Progenitor cell of endocrine pancreas (in vitro differentiated cells): ENCODE measurements at places on chromosomes 12 and 14.

DNA sequence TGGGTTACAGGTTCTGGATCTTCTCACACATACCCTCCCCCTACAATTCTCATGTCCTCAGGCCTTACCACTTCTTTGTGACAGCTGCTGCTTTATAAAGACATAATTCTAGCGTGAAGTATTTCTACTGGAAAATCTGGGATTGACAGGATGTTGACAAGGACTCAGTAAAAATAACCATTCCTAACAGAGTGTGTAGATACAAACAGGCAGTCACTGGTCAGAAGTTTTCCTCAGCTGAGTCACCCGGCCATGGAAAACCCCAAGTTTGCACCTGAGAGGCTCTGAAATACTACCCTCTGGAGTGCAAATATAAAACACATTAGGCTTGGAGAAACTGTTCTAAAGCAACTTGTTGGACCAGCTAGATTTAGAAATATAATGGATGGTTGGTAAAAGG lies 54.4 kb downstream of the SPPL3 start:
- DNase-seq, result no peak

- DNase-seq, result no peak
Observed at GRCh38 chr14:95132760-95133159, 24.6 kb downstream of the DICER1 start.

- no peak for DNase-seq
Observed at GRCh38 chr12:95549392-95550084, 1.7 kb downstream of the USP44 start.

DNA sequence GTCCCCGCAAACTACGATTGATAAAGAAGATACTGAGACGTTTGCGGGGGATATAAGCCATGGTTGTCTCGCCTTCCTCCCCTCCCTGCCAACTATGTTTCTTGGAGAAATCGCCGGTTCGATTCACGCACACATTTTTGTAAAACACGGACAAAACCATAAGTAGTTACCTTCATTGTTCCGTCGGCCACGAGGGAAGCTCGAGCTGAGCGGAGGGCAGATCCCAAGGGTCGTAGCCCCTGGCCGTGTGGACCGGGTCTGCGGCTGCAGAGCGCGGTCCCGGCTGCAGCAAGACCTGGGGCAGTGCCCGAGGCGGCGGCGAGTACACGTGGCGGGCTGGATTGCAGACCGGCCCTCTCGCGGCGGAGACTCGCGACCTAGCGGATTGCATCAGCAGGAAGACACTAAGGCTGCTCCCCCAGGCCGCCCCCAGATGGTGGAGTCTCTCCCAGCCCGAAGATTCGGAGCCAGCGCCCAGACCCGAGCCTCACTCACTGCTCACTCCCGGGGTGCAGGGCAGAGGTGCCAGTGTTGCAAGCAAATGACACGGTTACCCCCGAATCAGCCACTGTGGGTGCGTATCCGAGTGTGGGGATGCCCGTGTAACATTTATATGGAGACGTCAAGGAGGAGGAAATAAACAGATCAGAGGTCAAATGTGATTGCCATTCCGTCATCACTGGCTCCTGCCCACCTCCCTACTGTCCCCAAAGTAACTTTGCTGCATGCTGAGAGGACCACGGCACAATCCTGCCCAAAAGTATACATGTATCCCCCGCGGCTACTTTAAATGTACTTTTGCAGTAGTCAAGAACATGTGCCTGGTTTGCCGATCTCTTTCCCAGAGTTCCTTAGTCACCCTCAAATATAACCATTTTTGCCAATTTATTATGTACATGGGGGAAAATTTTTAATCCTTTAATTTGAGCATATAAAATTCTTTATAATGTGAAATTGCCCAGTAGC lies at the start of gene BCAT1:
BCAT1 (minus strand) TSS at position 345 of the 966 bp plus-strand sequence; CDS start at position 176, 169 bp downstream.
- peak; percentile 69 for DNase-seq

GRCh38 chr12:77161944-77162343 lies 96.6 kb upstream of the E2F7 start:
- DNase-seq, result no peak

- DNase-seq, result no peak
Observed at GRCh38 chr12:112134731-112135130, 9.4 kb downstream of the TRAFD1 start.

GRCh38 chr12:51863933-51864832 lies 15.7 kb upstream of the FIGNL2 start:
- DNase-seq, result peak; percentile 67

DNA sequence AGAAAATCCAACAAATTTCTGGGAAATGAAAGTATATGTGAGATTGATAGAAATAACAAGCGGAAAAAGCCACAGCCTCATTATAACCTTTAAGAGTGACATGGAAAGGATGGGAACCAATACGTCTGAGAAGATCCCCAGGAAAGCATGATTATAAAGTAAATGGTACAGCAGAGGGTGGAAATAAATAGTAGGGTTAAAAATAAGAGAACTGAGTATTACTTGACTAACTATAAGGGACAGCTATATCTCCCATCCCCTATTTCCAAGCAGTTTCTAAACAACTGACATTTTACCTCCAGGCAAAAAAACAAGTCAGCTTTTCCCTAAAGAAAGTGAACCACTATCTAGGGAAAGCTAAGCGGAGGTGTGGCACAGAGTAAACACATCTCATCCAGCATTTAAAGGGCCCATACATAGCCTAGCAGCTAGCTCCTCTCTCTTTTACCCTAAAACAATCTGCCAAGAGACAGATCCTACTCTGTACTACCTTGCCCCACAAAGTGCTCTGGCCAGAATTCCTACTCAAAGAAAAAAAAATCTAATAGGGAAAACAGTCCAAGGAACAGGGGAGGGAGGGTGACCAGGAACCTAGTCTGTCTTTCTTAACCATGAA lies 11.2 kb downstream of the OSBPL8 start:
- DNase-seq, result no peak

GRCh38 chr12:81757731-81758365 lies 1.3 kb downstream of the PPFIA2 start:
- DNase-seq, result no peak

- DNase-seq, result no peak
Observed at GRCh38 chr12:30696486-30696885, 817 bp upstream of the IPO8 start.

- no peak for DNase-seq
Observed at GRCh38 chr14:99041141-99041819, 230.7 kb downstream of the BCL11B start.

DNA sequence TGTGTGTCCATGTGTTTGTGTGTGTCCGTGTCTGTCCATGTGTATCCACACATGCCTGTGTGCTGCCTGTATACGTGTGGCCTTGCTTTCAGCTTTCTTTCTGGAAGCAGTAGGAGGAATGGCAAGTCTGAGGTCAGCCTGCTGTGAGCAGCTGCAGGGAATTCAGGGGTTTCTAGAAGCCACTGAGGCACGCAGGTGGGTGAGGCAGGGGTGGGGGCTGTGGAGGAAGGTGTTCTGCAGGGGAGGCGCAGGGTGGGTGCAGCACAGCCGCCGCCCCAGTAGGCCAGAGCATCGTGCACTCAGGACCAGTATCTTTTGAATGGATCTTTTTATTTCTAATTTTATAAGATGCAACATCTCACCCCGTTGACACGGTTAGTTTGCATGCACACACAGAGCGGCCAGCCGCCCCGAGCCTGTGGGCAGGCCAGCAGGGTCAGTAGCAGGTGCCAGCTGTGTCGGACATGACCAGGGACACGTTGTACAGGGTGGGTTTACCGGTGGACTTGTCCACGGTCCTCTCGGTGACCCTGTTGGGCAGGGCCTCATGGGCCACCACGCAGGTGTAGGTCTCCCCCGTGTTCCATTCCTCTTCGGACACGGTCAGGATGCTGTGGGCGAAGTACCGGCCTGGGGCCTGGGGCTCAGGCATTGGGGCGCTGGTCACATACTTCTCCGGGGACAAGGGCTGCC lies 327.7 kb downstream of the TMEM121 start:
- no peak for DNase-seq

- DNase-seq, result no peak
Observed at GRCh38 chr14:106390947-106391346, 864.6 kb downstream of the TMEM121 start.

- DNase-seq, result no peak
Observed at GRCh38 chr12:1738446-1738845, 47.6 kb downstream of the ADIPOR2 start.

DNA sequence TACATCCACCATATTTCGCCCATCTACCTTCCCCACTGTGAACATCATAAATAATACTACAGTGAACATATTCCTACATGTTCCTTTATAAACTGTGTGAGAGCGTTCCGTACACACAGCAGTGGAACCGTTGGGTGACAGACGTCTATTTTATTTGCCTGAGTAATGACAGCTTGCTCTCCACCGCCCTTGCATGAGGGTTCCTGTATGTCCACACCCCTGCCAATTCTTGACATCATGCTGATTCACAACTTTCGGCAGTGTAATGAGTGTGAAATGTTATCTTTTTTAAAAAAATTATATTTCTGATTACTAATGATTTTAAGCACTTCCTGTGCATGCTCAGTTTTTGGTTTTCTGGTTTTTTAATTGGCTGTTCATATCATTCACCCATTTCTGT lies 4.3 kb upstream of the RAD52 start:
- DNase-seq, result no peak

DNA sequence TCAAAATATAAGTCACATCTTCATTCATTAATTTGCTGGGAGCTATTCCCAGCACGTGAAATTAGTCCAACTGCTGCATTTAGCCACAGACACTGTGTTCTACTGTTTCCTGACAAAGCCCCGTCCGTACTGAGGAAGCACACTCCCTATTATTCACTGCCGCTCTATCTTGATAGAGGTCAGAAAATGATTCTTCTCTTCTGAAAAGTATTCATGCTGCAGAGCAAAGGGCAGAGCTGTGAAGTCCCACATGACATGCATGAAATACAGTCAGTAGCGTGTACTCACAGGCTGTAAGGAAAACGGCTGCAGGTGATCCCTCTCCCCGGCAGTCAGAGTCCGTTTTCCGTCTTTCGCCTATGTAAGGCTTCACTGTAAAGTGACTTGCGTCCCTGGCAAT lies 302.5 kb upstream of the FKBP4 start:
- no peak for DNase-seq

- no peak for DNase-seq
Observed at GRCh38 chr14:85295318-85295717, 234.6 kb upstream of the FLRT2 start.

DNA sequence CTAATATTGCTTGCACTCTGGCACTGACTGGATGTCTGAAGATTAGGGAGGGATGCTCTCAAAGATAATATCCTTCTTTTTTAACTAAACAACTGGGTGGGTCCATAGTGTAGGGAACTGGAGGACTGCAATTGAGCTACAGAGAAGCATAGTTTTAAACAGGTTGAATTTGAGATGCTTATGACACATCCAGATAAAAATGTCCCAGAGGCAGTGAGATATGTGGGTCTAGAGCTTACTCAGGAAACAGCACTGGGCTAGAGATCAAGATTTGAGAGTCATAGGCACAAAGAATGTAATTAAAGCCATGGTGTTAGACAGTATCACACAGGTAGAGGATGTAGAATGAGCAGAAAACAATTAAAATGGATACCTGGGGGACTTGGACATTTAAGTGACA lies 198.4 kb downstream of the NELL2 start:
- DNase-seq, result no peak

GRCh38 chr12:48350249-48351021 lies at the start of gene ZNF641:
TSS of gene ZNF641 (minus strand) at chr12:48350919. CDS start at chr12:48348090, 2,829 bp downstream.
- no peak for DNase-seq

GRCh38 chr12:122965321-122965751 lies 927 bp downstream of the ABCB9 start:
- no peak for DNase-seq

GRCh38 chr14:92770484-92770883 lies 22.1 kb upstream of the LGMN start:
- no peak for DNase-seq

- no peak for DNase-seq
Observed at GRCh38 chr12:108299516-108299915, 39.6 kb downstream of the CMKLR1 start.

DNA sequence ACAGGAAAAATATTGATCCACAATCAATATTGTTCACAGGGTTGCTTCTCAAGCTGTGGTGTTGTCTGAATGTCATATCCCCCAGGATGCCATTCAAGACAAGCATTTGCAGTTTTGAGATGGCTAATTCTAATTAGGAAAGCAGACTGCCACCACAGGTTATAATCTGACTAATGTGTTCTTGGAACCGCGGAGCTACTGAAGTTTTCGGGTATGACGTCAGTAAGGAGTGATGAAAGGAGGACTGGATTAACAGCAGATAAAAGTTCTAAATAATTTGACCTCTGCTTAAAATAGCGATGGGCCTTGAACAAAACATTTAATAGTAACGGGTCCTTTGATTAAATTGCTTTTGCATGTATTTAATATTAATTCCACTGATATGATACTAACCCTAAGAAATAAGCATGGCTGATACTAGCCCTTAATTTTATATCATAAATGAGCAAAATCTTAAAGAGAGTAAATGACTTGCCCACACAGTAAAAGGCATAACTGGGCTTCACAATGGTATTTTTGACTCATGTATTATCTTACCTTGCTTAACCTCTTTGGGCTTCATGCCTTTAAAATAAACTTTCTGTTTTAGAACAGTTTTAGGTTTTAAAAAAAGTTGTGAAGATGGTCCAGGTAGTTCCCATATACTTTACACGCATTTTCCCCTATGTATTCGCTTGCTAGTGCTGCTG lies 50.3 kb downstream of the TSHR start:
- no peak for DNase-seq

GRCh38 chr14:38255673-38256532 lies at the start of gene CLEC14A:
TSS of gene CLEC14A (minus strand) at chr14:38256093. CDS start at chr14:38256022, 71 bp downstream.
- peak; percentile 27 for DNase-seq

- DNase-seq, result no peak
Observed at GRCh38 chr12:128551266-128551665, 272.5 kb downstream of the SLC15A4 start.

DNA sequence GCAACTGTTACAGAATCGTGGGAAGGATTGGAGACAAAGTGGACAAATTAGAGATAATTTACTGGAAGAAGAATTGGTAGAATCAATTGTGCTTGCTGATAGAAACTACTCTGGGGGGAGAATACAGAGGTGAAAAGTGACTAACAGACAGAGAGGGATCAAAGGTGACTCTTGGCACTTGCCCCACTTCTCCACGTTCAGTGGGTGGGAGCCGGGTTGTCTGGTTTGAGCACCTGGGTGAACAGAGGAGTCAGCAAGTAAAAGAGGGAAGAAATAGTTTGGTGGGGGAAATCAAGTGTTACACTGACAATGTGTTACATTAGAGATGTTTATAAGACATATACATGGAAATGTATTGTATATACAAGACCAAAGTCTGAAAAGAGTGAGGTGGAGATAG lies 69.1 kb downstream of the PPP2R5E start:
- no peak for DNase-seq
